Liver (tissue), 10 donors: ENCODE measurements at places on chromosomes 2 and 18. TPM values are rescaled to one million over a fixed set of nuclear protein-coding genes. Genes with fewer than 3 reads are reported as not detected.

GRCh38 chr2:17107151-17107550 is 411.1 kb downstream of the RAD51AP2 start:
- no peak for DNase-seq
- no peaks in the 10 kb centered on the region for H3K4me1 ChIP-seq
- H3K27me3 ChIP-seq = no peaks in the 10 kb centered on the region
- H3K36me3 ChIP-seq = no peaks in the 10 kb centered on the region
- no peak overlapping the region for H3K4me3 ChIP-seq
- H3K27ac ChIP-seq = no peak overlapping the region

The CDK5R2 gene
- not detected for polyA plus RNA-seq

GRCh38 chr2:174617120-174617519 is 19.5 kb upstream of the WIPF1 start:
- H3K27ac ChIP-seq = peak overlapping the region; percentile 22
- no peaks in the 10 kb centered on the region for H3K36me3 ChIP-seq
- H3K4me3 ChIP-seq = no peak overlapping the region
- peaks cover 28% of the 10 kb centered on the region for H3K4me1 ChIP-seq

The SPHKAP gene
- polyA plus RNA-seq = not detected

The SPTBN1 gene
- 44.8 TPM for polyA plus RNA-seq

The SLC23A3 gene
- polyA plus RNA-seq = 0.94 TPM

DNA sequence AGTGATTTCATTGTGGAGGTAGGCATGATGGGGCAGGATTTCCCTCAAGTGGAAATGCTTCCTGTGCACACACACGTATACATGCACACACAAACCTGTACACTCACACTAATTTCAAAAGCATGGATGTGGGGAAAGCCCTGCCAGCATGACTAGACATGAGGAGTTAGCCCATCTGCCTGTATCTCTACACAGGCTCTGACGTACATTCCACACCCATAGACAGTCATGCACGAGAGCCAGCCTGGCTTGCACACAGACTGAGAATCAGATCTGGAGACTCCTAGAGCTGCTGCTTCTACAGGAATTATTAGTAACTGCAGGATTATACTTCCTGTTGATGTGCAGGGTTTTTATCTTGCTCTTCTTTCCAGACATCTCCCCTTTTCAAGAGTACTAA is 27.3 kb upstream of the NFU1 start:
- no peak overlapping the region for H3K4me3 ChIP-seq
- DNase-seq = no peak
- no peaks in the 10 kb centered on the region for H3K4me1 ChIP-seq

The SP140 gene
- polyA plus RNA-seq = 0.46 TPM

DNA sequence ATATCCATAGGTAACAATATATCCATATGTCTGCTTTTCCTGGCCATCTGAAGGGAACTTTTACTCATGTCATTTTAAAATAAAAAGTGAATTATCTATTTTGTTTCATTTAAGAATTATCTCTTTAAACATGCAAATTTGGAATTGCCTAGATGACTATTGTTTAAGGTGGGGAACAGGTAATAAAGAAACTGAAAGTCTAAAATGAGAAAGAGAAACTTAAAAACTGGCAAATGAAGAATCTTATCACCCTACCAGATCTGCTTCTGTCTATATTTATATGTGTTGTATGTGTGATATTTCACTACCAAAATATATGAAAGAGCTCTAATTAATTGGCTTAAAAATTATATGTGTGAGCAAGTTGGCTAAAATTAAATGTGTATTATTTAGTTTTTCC is 243.2 kb upstream of the KCNH7 start:
- H3K4me1 ChIP-seq = no peaks in the 10 kb centered on the region
- no peak for DNase-seq
- H3K4me3 ChIP-seq = no peak overlapping the region
- H3K36me3 ChIP-seq = no peaks in the 10 kb centered on the region
- no peak overlapping the region for H3K27ac ChIP-seq

GRCh38 chr2:46097714-46098480 is 199.3 kb upstream of the EPAS1 start:
- H3K27ac ChIP-seq = peak overlapping the region; percentile 52
- DNase-seq = no peak
- no peaks in the 10 kb centered on the region for H3K36me3 ChIP-seq
- no peak overlapping the region for H3K4me3 ChIP-seq
- H3K27me3 ChIP-seq = no peaks in the 10 kb centered on the region
- no peaks in the 10 kb centered on the region for H3K4me1 ChIP-seq

- no peak overlapping the region for H3K4me3 ChIP-seq
- H3K27me3 ChIP-seq = no peaks in the 10 kb centered on the region
- H3K27ac ChIP-seq = no peak overlapping the region
- DNase-seq = no peak
- H3K4me1 ChIP-seq = no peaks in the 10 kb centered on the region
- H3K36me3 ChIP-seq = peaks cover 11% of the 10 kb centered on the region
Measured at GRCh38 chr18:12456441-12456840, 48.7 kb downstream of the PRELID3A start.

DNA sequence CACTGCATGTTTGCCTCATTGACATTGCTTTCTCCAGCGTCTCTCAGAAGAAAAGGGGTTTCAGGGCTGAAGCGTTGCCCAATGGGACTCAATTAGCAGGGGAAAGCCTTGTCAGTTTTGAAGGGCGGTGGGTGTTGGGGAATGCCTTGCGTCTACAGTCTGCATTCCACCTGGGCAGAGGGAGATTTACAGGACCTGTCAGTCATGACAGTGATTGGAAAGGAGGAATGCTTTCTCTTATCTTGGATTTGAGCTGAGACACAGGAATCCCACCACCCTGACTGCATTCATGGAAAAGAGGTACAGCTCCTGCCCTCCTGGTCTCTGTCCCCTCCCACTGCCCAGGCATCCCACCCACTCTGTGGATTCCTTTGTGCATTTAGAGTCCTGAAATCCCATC is 123.9 kb downstream of the ACKR3 start:
- H3K36me3 ChIP-seq = no peaks in the 10 kb centered on the region
- peaks cover 2% of the 10 kb centered on the region for H3K4me1 ChIP-seq
- DNase-seq = no peak

DNA sequence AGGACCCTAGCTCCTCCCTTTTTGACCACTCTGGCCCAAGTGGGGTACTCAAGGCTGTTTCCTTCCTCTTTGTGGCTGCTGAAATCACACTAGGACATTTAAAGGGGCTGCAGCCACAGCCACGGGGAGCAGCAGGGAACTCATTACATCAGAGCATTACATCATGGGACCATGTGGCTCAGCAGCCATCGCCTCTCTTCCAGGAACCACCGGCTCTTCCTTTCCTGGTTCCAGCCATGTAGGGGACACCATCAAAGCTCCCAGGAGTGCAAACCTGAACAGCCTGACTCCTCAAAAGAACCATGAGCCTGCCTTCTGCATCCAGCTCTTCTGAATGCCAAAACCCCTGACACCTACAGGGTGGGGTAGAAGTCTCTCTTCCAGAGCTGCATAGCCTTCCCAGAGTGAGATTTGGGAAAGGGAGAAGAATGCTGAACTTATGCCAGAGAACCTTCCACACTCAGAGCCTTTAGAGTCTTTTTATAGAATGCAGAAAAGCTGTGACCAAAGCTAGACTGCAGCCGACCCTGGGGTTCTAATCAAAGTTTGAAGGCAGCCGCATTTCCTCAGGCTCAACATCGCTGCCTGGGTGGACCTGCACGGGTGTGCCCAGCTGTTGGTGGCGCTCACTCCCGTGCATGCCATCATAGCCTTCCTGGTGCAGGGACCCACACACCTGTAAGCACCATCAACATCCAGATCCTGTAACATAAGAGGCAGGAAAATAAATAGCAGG is 121.7 kb downstream of the KLHL29 start:
- peaks cover 2% of the 10 kb centered on the region for H3K4me1 ChIP-seq
- H3K27me3 ChIP-seq = no peaks in the 10 kb centered on the region
- no peaks in the 10 kb centered on the region for H3K36me3 ChIP-seq
- no peak for DNase-seq
- no peak overlapping the region for H3K4me3 ChIP-seq

DNA sequence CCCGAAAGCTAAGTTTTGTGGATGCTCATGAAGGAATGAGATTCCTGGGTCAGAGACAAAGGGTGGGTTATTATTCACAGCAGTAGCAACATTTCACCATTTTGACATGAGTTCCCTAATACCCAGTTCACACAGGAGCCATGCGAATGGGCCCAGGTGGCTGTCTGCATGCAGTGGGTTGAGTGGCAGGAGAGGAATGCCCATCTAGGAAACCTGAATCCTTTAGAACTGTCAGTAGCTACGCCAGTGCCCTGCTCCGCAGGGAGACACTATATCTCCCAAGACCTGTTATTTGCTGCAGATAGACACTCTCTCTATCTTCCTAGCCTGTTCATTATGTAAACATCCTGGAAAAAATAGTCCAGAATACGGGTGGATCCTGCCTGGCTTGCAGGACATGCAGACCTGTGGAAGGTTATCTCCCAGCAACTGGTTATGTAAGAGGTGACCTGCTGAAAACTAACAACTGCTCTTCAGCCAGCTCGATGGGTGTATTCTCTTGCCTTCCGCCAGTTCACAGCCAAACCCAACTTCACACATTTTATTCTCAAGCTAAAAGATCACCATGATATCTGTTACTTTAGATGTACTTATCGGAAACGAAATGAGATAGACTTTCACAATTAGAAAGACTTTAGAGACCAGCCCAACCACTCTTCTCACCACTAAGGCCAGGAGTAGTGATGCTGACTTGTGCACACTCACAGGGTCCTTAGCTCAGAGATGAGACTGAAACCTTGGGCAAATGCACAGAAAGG is 59.1 kb downstream of the MBP start:
- no peak for DNase-seq
- H3K36me3 ChIP-seq = no peaks in the 10 kb centered on the region
- H3K27me3 ChIP-seq = no peaks in the 10 kb centered on the region
- H3K27ac ChIP-seq = peak overlapping the region; percentile 30

The FOXI3 gene
- polyA plus RNA-seq = not detected

The SCN2A gene
- 0.06 TPM for polyA plus RNA-seq

The PRKAG3 gene
- polyA plus RNA-seq = not detected
